ENCODE measurements at places on chromosomes 11 and 22.

GRCh38 chr11:123373754-123374621, 56.1 kb upstream of the GRAMD1B start:
- DNase-seq: no peak

- peak; percentile 41 for DNase-seq
Measured at GRCh38 chr11:76918941-76919386, 58.2 kb downstream of the ACER3 start.

- no peak for DNase-seq
Measured at GRCh38 chr22:45923835-45924234, 53.1 kb downstream of the WNT7B start.

GRCh38 chr11:78313181-78313795, 104.3 kb downstream of the GAB2 start:
- peak; percentile 48 for DNase-seq

DNA sequence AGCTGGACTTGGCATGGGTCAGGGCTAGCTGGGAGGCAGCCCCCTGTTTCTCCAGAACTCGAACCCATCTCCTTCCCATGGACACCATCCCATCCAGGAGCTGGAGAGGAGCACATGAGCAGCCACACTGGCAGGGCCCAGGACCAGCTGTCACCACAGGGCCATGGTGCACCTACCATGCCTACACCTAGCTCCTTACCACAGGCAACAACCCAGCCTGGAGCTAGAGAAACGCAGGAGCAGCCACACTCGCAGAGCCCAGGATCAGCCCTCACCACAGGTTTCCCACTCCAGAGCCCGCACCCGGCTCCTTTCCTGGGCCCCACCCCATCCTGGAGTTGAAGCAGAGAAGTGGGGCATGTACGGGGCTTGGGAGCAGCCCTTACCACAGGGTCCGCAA, 50.2 kb downstream of the GAB4 start:
- no peak for DNase-seq

- no peak for DNase-seq
Measured at GRCh38 chr22:39241794-39242594, 2.8 kb downstream of the PDGFB start.

GRCh38 chr11:87039371-87039770, 1.6 kb downstream of the TMEM135 start:
- DNase-seq: no peak

DNA sequence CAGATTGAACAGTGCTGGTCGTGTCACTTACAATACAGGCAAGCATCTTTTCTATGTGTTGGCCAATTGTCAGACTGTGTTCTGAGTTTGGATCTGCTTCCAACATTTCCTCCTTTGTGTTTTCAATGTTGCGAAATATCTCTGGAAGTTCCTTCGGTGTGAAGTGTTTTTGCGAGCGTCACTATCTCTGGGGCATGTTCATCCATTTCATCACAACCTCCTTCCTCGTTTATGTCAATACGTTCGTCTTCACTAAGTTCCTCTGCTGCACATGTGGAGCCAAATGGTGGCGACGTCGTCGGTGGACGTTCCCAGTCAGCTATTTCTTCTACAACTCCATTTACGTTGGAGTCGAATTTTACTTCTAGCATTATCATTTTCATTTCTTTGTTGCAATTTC, 100.2 kb upstream of the LMO1 start:
- DNase-seq: no peak

DNA sequence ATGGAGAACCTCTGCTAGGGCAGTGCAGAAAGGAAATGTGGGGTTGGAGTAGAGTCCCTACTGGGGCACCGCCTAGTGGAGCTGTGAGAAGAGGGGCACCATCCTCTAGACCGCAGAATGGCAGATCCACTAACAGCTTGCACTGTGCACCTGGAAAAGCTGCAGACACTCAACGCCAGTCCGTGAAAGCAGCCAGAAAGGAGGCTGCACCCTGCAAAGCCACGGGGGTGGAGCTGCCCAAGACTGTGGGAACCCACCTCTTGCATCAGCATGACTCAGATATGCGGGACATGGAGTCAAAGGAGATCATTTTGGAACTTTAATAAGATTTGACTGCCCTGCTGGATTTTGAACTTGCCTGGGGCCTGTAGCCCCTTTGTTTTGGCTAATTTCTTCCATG, 8.7 kb downstream of the TSKU start:
- DNase-seq: no peak

DNA sequence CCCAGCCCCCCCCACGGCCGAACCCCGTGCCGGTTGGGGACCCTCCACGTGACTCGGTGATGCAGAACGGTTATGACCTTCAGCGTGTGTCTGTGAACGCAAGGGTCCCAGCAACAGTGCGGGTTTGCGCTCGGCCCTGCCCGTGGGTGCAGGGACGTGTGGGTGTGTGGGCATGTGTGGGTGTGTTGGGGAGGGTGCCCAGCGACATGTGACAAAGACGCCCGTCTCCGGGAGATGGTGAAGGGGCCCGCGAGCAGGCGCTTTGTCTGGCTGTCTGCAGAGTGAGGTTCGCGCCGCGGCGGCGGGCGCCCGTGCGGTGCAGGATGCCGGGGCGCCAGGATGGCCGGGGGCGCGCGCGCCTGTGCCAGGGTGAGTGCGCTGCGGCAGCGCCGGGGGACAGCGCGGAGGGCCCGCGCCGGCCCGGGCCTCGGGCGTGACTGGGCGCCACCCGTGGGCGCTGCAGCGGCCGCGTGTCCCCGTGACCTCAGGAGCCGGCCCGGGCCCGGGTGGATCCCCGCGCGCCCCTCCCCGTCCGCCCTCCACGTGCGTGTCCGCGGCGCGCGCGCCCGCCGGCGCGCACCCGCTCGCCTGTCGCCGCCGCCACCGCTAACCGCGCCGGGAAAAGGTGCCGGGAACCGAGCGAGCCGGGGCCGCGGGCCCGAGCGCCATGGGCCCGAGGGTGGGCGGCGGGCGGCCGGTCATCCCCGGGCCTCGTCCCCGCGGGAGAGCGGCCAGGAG, at the start of gene LRFN4:
Gene LRFN4 (plus strand): TSS at position 569 of the 738 bp plus-strand sequence. CDS start 681 bp downstream, outside the sequence.
- no peak for DNase-seq

GRCh38 chr11:60280412-60280811, at the start of gene MS4A4A:
TSS of gene MS4A4A (plus strand) at chr11:60280666. CDS start at chr11:60280676, 10 bp downstream.
- DNase-seq: no peak

GRCh38 chr11:7999795-8000194, 12.7 kb downstream of the EIF3F start:
- DNase-seq: no peak

DNA sequence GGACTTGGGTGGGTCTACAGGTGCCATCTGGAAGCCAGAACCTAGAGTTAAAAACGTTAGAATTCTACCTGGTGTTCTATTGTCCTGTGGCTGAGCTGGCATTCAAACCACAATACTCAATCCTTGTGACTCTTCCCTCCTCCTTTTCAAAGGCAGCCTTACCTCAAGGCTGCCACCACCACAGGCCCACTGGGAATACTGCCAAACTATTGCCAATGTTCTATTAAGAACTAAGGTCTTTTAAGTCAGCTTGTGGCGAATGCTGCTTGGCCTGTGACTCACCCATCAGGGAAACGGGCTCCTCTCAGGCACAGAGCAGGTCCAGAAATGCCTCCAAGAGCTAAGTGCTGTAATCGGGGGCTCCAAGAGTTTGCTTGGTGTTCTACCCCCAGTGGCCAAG, 1008.4 kb downstream of the JRKL start:
- no peak for DNase-seq

DNA sequence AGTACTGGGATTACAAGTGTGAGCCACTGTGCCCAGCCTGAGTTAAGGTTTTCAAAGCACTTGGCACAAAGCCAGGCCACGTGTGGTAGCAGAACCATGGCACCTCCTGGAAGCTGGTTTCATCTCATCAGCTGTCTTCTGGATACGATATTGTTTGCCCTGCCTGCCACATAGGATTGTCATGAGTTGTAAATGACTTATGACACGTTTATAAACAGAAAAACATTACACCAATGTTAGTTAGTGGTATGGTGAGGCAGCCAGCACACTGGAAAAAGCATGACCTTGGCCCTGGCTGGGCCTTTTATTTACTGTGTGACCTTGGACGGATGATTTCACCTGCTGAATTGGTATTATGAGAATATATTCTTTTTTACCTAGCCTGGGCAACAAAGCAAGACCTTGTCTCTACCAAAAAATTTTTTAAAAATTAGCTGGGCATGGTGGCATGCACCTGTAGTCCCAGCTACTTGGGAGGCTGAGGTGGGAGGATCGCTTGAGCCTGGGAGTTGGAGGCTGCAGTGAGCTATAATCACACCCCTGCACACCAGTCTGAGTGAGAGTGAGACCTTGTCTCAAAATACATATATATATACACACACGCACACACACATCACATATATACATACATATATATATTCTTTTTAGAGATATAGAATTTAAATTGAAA, 24.0 kb upstream of the MYH9 start:
- no peak for DNase-seq

- no peak for DNase-seq
Measured at GRCh38 chr22:45254789-45255278, 14.1 kb upstream of the KIAA0930 start.

DNA sequence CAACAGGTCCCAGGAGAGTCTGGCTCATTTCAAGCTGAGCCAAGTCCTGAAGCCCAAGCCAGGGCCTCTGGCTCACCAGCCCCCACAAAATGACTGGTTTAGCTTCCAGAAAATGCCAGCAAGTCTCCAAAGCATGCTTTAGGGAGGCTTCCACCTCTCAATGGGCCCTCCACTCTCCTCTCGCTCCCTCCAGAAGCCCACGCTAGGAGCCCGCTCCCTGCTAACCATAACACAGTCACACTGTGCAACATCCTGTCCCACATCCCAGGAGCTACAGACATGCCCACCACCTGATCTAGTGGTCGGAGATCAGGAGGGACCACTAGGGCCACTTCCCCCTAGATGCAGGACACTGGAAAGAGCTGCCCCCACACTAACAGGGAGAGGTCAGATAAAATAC, 6.9 kb downstream of the SULT4A1 start:
- no peak for DNase-seq

DNA sequence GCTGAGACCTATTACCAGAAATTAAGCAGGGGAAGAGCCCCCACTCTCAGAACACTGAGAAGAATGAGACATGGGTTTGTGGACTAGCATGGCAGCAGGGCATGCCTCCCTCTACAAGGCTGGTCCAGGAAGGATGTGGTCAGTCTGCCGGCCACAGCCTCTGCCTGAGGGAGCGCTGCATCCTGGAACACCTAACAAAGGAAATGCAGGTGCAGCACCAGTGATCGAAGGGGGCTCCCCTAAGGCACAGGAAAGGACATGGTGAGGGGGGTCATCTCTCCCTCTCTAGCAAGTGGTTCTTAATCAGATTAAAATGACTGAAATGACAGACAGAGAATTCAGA, 40.6 kb upstream of the ARL14EP start:
- no peak for DNase-seq

GRCh38 chr11:75291741-75292140, 51.2 kb downstream of the TPBGL start:
- DNase-seq: no peak

- no peak for DNase-seq
Measured at GRCh38 chr22:44012162-44012561, 11.9 kb upstream of the PARVB start.

- DNase-seq: no peak
Measured at GRCh38 chr11:123822599-123822998, 16.4 kb upstream of the OR6M1 start.

DNA sequence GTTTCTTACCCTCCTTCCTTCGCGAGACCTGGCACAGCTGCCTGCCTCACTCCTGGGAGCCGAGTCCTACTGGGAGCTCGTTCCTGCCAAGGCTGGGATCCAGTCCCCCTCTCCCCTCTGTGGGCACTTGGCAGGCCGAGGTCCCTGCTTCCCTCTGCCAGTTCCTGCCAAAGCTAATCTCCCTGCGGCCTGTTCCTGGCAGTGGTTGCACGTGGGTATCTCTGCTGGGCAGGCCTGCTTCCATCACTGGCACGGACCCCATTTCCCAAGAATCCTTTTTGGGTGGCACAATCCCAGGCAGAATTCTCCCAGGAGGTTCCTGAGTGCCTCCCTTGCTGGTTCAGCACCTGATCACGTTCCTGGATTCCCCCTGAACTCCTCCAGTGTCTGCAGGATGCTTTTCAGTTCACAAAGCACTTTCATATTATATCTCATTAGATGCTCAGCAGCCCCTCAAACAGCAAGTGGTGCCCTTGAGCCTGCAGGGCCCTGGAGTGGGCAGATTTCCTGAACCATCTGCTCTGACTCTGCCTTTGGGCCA, 96.5 kb downstream of the RRM1 start:
- DNase-seq: no peak

- no peak for DNase-seq
Measured at GRCh38 chr11:14449302-14449714, 50.3 kb downstream of the COPB1 start.

DNA sequence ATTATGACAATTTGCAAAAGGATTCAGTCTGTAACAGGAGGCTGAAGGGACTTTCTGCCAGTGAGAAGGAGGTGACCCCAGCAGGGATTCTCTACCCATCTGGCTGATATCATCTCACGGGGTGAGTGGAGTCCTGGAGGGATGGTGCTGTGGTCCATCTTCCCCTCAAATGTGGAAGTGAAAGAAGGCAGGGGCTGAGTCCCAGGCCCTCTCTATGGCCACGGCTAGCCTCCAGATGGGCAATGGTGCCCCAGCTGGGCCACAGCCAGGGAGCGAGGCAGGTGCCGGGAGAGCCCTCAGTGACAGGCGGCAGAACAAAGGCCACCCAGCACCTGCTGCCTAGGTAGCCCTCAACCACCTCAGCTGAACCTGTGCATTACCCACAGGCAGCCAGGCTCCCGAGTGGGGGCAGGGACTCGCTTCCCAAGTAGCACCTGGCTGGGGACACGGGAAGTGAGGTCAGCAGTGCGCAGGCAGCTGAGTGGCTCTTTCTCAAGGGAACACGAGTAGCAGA, 6.7 kb downstream of the NECTIN1 start:
- DNase-seq: no peak

DNA sequence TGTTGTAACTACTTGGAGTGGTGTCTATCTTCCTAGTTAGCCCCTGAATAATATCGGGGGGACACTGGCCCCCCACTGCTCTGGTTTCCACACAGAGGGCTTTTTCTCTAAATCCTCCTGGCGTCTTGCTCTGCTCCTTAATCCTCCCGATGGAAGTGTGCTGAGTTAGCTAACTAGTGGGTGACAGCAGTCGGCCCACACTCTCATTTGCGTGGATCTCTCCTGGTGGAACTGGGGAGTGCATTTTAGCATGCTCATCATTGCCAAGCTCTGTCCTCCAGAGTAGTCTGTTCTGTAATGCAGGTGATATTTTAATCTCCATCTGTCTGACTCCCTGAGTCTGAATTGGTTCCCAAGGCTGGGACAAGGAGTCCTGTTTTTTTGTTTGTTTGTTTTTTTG, 46.1 kb upstream of the RASSF10 start:
- DNase-seq: no peak

All from GM04504 (cell line).